Activated T-cell treated with anti-CD3 and anti-CD28 coated beads for 24 hours (primary cell): ENCODE measurements at places on chromosomes 7 and 10.

- no peak for DNase-seq
These were observed 445 bp downstream of the SSBP1 start for GRCh38 chr7:141738592-141739013.

GRCh38 chr10:91250341-91250740, 29.9 kb downstream of the PCGF5 start:
- DNase-seq, result no peak

DNA sequence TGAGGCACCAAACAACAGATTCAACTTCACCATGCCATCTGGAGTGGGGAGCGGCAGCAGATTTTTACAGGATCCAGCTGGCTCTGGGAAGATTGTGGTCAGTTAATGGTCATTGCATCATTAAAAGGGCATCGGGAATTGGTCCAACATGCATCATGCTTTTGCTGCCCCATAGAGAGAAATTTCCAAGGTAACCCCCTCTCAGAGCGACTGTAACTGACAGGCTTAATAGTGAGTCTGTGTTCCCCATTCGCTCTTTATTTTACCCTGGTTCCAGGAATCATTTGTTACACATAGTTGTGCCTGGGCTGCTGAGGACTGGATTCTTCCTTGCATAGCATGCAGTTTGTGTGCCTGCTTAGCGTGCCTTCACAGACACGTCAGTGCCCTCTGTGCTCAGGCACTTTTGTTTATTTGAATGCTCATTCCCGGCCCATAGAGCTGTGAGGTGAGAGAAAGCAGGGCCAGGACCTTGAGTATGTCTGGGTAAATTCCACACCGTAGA, 49.9 kb downstream of the CDHR3 start:
- DNase-seq, result no peak

DNA sequence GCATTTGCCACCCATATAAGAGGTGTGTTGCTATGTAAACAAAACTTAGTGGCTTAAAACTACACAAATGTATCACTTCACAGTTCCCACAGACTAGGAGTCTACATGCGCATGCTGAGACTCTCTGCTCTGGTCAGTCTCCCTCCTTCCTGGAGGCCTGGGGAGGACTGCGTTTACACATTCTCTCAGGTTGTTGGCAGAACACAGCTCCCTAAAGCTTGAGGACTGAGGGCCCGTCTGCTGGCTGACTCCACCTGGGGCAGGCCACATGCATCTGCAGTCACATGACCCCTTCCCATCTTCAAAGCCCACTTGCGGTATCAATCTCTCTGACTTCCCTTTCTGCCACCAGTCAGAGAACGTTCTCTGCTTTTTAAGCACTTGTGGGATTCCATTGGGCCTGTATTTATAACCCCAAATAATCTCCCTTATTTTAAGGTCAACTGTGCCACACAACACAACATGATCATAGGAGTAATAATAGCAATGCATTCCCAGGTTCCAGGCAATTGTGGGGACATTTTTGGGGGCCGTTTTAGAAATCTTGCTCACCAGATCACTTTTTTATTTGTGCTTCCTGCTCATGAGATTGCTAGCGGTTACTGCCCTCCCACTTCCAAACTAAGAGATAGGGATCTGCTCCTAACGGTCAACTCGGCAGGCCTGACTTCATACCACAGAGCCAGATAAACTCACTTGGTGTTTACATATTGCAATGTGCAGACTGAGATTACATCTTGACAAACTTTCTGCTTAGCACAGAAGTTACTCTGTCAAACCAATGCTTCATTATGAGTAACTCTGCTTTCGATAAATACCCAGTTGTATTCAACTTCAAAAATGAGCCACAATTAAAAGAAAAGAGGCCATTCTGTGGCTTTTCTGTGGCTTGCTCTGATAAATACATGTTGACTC, 96.3 kb downstream of the ALOX5 start:
- peak; percentile 28 for DNase-seq

DNA sequence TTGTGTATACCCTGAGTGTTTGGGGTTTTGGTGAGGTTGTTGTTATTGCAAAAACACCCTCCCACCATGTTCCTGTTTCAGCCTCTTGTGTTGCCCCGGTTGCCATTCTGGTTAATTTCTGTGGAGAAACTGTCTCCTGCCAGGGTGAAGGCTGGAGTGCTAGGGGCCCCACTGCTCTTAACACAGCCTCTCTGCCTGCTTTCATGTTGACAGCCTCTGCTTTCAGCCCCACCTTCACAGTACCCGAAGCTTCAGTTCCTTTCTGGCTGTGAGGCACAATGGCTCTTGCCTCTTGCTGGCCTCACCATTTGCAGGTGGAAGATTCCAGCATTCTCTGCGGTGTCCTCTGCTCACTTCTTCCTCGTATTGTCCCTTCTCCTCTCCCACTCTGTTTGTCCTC, 19.2 kb downstream of the SLC18A2 start:
- DNase-seq, result no peak

DNA sequence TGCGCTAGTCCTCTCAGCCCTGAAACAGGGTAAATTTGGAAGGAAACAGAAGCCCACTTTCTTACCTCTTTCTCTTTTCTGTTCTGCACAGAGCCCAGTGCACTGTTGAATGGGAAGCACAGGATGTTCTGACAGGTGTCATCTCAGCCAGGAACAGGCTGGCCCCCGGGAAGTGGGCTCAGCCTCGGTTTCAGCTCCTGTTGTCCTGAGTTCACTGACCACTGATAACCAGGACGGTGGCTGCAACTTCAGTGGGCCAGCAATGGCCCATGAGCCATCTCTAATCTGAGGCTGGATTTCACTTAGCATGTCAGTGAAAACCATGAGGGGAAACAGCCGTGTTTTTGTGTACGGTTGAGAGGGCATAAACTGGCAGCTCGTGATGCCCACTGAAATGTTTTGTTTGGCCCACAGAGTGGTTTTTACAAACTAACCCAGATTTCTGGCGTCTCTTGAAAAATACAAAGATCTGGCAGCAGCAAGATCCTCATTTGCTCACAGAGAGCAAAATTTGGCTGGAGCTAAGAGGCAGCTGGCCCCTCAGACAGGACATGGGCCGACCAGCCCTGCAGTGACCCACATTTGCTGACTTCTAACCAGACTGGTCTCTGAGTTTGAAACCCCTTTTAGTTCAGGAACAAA, 455.9 kb downstream of the PAXIP1 start:
- DNase-seq, result no peak

GRCh38 chr7:29105191-29105590, 41.1 kb downstream of the CPVL start:
- no peak for DNase-seq

DNA sequence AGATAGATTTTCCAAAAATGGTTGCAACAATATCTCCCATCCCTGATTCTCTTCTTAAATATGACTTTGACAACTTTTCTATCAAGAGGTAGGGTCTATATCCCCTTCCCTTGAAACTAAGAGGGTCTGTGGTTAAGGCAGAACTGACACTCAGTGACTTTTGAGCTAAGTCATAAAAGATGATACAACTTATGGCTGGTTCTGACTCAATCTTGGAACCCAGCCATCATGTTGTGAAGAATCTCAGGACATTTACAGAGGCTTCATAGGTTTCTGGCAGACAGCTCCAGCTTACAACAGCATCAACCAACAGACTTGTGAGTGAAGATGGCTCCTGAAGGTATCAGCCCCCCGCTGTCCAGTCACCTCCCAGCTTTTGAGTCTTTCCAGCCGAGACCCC, 203.5 kb downstream of the RNLS start:
- DNase-seq, result no peak

- DNase-seq, result no peak
These were observed 239.7 kb upstream of the PLXDC2 start for GRCh38 chr10:19576576-19576975.

DNA sequence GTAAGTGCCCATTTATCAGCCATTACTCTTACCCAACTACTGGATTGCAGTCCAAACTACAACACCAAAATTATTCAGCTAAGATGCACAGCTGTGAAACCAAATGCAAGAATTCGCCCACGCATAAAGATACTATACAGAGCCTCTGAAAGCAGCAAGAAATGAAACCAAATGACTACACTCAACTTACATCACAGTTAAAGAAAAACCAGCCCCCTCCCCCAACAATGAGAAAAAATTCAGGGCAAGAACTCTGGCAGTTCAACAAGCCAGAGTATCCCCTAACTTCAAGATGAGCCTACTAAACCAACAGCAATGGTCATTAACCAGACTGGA, 209.1 kb upstream of the VWC2 start:
- DNase-seq, result no peak

DNA sequence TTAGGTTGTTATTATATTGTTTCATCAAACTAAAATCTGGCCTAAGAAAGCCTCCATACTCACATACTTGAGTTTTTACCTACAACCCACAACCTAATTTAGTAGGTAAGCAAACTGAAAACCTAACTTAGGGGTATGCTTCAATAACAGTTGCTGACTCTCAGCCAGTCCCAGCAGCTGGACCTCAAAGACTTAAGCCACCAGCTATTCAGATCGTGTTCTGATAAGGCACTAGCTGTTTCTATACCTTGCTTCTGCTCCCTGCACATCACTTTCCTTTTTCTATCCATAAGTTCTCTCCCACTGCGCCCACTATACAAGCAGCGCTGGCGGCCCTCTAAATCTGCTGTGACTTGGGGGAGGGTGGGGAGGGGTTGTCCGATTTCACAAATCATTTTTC, 42.3 kb downstream of the SUGCT start:
- no peak for DNase-seq

DNA sequence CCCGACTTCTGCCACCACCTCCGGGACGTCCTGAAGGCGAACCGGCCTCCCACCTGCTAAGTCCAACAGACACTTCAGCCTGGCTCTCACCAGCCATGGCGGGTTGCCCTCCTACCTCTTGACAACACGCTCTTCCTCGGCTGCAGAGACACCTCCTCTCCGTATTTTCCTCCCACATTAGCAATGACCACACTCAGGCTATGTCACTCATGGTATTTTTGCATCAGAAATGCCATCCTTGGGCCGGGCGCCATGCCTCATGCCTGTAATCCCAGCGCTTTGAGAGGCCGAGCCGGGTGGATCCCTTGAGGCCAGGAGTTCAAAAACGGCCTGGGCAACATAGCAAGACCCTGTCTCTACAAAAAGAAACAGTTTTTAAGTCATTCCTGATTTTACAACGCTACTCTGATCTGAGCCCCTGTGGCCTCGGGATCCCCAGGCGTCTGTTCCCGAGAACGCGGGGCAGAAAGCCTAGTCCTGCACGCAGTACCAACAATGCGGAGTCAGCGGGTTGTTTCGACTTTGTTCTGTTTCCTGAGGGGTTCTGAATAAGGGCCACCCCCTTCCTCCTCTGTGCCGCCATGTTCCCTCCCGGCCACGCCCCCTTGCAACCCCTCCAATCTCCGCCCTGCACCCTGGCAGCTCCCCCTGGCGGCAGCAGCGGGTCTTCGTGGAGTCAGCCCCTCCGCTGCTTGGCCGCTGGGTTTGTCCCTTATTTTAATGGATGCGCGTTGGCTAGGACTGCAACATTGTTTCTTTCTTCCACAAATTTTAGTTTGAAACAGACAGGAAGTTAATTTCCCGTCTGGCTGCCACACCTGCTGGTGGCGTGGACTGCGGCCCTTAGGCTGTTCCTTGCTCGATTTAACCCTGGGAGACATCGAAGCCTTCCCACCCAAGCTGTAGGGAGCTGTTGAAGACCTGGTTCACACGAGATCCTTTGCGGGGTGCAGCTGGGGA, 9.7 kb upstream of the ZFAND2A start:
- DNase-seq, result peak; percentile 86

DNA sequence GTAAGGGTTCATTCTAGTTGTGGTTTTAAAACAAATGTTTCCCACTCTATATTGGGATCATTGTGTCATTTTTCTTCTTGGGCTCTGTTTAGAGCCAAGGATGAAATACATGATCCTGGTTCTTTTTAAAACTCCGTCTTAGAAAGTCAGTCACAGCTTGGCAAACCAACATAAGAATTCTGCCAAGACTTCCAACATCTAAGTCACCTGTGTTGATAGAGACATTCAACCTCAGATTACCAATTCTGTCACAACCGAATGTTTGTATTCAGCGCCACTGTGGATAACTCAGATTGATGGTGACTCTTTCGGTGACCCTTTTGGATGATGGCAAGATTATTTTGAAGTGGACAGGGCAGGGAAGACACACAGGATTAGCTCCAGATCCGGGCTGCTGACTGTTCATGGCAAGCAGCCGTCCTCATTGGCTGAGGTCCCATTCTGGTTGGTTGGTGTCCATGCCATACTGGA, 255.4 kb downstream of the ARHGAP21 start:
- DNase-seq, result no peak

DNA sequence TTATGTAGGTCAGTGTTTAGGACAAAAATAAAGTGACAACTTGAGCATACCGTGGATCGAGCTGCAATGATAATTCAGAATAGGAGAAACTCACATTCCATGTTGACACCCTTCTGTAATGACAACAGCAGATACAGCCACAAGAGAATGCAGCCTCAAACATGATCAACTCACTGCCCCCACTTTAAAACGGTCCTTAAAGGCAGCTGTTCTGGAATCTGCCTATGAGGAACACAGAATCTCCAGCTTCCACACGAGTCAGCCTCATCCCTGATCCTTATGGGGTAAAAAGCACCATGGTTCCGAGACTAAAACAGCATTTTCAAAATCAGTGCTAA, 32.5 kb upstream of the DAGLB start:
- DNase-seq, result no peak

DNA sequence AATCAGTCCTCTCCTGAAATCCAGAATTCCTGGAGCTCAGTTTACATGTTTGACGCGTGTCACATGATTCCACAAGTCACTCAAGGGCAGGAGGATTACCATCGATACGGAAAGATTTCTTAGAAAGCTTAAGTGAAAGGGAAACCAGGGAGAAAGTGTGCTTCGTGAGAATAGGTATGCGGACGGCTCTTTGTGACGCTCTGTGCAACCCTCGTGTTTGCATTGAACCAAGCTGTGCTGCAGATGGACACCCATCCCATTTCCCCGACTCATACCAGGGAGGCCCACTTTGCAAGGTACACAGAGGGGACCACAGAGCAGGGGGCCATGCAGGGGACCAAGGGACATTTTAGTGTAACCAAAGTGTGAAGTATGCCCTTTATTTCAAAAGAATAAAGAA, 43.2 kb downstream of the IKZF1 start:
- no peak for DNase-seq

DNA sequence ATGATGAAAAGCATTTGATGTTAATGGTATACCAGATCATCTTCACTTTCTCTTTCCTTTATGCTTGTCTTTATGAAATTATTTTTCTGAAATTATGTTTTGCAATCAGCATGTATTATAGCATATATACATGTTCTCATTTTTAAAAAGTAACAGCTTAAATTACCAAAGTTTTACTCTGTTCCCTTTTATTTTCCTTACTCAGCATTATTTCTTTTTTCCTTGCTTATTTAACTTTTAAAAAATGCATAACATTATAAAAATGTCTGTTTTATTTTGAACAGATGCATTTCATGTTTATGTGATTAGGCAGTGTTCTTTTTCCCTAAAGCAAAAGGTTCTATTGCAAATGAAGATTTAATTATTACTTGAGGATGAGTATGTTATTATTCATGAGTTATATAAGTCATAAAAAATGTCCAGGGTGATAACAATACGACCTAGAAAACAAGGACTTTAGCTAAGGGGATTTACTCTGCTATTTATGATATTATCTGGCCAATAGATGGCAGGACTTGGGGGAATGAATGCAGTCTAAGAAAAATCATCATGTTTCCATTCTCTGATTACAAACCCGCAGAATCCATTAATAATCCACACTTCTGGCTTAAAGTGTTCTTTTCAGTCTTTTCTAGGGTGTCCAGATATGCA, 38.5 kb downstream of the CABCOCO1 start:
- DNase-seq, result no peak
